ENCODE measurements at places on chromosomes 6 and 20.

- DNase-seq, result no peak
Measured at GRCh38 chr6:34773916-34774315, 16.6 kb downstream of the SNRPC start.

GRCh38 chr20:24617757-24618450 is 148.5 kb downstream of the SYNDIG1 start:
- no peak for DNase-seq

GRCh38 chr6:42200035-42200434 is 5.3 kb upstream of the GUCA1B start:
- DNase-seq, result no peak

GRCh38 chr6:105321728-105322127 is 81.2 kb downstream of the PREP start:
- DNase-seq, result no peak

GRCh38 chr6:1595271-1596087 is 14.2 kb upstream of the FOXC1 start:
- peak; percentile 50 for DNase-seq

DNA sequence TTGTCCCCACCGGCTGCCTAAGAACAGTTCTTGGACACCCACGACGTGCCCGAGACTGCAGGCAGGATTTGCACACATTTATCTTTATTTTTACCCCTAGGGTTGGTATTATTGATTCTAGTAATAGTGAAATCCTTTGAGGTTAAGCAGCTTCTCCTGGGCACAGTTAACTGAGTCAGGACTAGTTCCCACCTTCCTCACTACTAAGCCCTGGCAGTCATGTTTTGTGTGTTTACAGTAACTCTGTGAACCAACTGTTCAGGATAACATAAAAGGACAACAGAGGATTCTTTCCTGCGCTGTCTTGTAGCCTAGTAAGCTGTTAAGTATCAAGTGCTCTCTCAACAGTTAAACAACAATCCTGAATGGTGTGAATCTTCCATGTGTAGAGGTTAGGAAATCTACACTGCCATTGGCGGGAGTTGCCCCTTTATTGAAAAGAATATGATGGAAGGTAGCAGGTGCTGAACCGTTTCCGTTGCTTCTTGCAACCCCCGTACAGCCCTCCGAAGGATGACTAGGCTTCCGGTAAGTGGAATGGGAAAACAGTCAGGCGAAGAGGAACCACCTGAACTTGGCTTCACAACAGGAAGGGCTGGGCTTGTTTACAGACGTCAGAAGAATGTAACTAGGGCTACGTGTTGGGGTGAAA is 979 bp upstream of the SOD2 start:
- DNase-seq, result no peak

DNA sequence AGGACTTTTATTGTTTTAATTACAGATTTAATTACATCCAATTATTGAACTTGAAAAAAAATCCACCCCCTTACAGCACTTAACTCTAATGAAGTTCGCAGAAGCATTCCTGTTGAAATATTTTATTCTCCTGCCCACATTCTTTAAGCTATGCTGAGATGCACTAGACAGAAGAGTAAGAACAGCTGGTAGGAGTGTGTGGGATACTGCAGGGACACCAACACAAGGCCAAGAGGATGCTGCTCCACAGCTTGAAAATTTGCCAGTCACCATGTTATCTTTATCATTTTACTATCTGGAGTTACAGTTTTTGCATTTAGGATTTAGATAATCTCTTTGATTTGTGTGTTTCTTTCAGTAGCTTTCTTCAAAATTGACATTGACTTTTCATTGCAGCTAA is 180.7 kb downstream of the EPHA7 start:
- no peak for DNase-seq

- DNase-seq, result no peak
Measured at GRCh38 chr20:63594043-63594561, 20.1 kb upstream of the HELZ2 start.

DNA sequence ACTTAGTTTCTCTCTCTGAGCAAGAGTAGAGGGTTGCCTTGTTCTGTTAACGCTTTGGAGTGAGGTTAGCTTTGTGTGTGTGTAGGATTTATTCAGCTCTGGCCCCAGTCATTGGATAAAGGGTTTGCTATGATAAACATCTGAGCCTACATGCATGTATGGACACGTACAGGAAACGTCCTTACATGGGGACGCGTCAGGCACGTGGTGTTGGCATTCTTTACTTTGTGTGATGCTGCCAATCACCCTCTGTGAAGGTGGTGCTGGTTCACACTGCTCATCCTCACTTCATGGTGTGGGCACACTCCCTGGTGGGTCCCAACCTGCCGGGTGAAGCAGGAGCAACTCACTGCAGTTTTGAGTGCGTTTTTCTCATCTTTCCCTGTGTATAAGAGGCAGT is 53.4 kb upstream of the CD93 start:
- no peak for DNase-seq

DNA sequence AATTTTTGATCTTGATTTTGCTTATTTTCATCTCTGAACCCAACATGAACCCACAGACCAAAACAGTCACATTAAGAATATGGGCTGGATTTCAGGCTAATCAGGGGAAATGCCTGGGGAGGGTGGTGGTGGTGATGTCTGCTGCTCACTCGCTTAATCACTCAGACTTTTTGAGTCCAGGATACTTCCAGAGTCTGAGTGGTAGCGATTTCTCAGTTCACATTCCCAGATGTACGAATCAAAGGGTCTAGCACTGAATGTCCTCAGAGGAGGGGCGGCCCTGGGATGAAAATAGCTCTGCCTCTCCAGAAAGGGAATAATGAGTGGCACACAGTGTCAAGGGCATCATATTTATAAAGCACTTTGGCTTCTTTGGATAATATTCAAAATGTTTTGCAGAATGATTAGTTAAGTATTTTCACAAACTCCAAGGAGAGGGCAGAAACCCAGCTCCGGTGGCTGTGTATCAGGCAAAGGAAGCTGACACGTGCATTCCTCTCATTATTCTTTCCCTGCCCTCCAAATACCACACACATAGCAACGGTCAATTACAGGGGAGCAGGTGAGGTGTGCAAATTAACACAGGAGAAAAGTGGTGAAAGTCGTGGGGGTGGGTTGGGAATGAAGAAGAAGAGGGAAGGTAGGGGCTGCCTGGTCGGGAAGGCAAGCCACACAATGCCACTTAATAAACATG is 345.2 kb upstream of the RSPO3 start:
- no peak for DNase-seq

GRCh38 chr6:97364327-97364726 is 81.3 kb upstream of the MMS22L start:
- no peak for DNase-seq

- no peak for DNase-seq
Measured at GRCh38 chr6:226516-227073, 65.7 kb upstream of the DUSP22 start.

- DNase-seq, result no peak
Measured at GRCh38 chr6:95384988-95385387, 192.3 kb upstream of the MANEA start.

DNA sequence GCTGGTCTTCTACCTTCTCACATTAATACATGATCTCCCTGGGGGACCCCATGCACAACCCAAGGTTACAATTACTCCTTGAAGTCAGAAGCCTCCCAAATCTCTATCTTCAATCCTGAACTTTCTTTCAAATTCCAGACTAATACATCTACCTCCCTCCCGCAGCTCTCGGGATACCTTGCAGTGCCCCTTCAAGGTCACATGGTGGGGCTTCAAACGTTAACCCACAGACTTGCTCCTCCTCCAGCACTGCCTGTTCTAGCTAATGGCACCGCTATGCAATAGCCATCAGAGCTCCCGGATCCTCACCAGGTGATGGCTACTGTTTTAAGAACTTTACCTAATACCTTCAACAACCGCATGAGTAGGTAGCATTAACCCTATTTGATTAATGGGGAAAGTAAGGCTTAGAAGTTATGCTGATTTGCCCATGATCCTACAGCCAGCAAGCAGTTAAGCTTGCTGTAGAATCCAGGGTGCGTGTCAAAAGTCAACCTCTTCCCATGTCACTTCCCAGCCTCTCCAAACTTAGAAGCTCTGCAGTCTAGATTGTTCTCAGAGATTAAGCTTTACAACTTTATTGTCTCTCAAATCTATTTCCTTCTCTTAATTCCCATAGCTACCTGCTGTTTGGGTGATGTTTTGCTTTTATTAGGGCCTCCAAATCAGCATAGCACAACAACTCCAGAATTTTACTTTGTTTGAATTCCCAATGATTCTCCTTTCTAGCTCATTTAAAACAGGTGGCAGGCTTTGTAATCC is 44.7 kb downstream of the PLAGL1 start:
- no peak for DNase-seq

DNA sequence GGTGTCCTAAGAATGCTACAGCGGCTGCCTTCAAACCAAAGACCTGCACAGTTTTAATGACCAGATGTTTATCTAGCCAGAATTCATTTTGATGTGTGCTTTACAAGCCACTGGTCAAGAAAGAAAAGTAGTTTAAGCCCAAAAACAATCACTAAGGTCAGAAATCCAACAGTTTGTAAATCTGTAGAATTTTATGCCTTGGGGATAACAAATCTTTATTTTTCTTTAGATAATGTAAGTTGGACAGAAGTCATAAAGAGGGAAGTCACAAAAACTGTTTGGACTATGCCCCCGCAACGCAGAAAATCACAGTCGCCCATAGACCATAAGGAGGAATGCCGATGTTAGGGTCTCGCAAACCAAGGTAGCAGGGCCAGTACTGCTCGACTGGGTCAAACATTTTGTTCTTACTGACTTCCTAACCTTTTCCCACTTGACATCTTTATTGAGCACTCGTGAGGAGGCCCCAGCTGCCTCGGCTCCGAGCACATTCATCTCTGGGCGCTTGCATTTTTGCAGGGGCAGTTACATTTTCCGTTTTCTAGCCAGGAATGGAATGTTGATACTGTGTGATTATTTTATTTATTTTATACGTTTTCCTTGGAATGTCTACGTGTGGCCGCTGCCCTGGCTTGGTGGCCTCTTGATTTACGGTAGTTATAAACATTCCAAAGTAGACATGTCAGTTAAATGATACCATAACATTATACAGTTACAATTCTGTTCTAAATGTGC is 56.7 kb upstream of the APCDD1L start:
- no peak for DNase-seq

GRCh38 chr20:13758884-13759283 is 25.8 kb downstream of the ESF1 start:
- DNase-seq, result no peak

DNA sequence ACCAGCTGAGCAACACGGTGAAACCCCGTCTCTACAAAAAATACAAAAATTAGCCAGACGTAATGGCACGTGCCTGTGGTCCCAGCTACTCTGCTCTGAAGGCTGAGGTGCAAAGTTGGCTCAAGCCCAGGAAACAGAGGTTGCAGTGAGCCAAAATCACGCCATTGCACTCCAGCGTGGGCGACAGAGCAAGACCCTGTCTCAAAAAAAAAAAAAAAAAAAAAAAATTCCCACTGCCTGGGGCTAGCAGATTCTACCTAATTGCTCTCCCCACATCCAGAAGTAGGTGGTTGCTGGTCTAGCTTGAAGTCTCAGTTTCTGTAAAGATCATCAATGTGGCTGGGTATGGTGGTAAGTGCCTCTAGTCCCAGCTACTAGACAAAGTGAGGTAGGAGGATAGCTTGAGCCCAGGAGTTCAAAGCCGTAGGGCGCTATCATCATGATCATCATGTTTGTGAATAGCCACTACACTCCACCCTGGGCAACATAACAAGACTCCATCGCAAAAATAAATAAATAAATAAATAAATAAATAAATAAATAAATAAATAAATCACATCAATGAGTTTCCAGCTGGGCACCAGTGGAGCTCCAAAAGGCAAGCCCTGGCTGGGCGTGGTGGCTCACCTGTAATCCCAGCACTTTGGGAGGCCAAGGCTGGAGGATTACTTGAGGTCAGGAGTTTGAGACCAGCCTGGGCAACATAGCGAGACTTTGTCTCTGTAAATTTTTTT is 6.3 kb upstream of the AP5S1 start:
- DNase-seq, result no peak

GRCh38 chr6:88238065-88238464 is 71.9 kb upstream of the CNR1 start:
- no peak for DNase-seq

- DNase-seq, result no peak
Measured at GRCh38 chr6:100665041-100665380, 200.3 kb upstream of the SIM1 start.

- peak; percentile 28 for DNase-seq
Measured at GRCh38 chr6:88848870-88849269, 114.5 kb downstream of the RNGTT start.

DNA sequence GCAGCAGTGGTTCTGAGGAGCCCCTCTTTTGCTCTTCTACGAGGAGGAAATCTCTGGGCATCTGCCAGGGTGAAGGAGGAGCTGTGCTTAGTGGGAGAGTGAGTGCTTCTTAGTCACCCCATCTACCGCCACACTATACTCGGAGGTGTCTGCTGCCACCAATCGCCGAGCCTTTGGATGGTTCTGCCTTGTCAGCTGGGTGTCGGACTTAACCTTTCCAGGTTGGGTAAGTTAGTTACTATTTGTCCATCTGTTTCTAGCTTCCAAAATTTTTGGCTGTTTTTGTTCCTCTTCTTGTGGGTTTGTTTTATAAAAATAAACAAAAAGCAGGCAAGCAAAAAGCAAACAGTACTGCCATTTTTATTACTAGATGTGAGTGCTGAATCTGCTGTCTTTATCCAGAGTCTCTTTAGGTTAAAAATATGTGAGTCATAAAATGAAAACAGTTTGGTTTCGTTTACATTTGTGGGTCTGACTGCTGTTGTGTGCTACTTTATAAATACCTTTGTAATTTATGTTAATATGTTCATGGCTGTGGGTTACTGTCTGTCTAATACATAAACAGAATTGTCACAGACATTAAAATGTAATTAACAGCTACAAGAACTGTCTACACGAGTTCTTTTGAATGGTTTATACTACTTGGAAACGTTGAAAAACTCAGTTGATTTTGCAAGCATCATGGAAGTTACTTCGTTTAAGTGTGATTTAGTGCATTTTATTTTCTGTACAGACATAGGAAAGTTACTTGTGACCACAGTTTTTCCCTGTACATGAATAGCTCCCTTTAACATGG is 89.2 kb downstream of the ARID1B start:
- DNase-seq, result no peak

GRCh38 chr6:113219783-113220182 is 637.4 kb upstream of the MARCKS start:
- DNase-seq, result no peak

GRCh38 chr20:23820493-23820892 is 6.0 kb downstream of the CST2 start:
- no peak for DNase-seq

DNA sequence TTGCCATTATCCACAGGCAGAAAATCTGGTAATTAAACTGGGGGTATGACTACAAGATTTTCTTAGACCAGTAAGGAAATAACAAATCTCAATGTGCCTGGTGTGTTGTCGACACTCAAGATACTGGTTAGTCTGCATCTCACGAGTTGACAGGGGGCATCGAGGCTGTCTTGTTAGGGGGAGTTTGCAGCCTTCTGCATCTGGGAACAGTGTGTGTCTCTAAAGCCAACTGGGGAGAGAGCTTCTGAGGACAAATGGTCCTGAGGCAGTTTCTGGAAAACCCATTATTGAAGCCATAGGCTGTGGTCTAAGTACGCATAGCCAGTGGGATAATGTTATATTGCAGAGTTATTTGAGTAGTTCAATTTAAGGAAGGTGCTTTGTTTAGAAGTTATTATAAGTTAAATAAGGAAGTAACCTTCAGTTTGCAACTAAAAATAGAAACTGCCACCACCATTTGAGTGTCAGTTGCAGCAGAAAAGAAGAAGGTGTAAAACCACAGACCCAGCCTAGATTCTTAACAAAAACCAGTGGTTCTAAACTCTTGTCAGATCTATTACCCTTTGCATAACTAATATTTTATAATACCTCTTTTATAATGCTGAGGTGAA is 15.4 kb upstream of the MAPK13 start:
- no peak for DNase-seq

- no peak for DNase-seq
Measured at GRCh38 chr6:148967541-148967956, 220.7 kb downstream of the UST start.

- no peak for DNase-seq
Measured at GRCh38 chr6:15102241-15102640, 143.6 kb upstream of the JARID2 start.

Measured in SK-N-SH (cell line).